ENCODE measurements at places on chromosomes 7 and 10. TPM values are rescaled to one million over a fixed set of nuclear protein-coding genes. Genes with fewer than 3 reads are reported as not detected.

DNA sequence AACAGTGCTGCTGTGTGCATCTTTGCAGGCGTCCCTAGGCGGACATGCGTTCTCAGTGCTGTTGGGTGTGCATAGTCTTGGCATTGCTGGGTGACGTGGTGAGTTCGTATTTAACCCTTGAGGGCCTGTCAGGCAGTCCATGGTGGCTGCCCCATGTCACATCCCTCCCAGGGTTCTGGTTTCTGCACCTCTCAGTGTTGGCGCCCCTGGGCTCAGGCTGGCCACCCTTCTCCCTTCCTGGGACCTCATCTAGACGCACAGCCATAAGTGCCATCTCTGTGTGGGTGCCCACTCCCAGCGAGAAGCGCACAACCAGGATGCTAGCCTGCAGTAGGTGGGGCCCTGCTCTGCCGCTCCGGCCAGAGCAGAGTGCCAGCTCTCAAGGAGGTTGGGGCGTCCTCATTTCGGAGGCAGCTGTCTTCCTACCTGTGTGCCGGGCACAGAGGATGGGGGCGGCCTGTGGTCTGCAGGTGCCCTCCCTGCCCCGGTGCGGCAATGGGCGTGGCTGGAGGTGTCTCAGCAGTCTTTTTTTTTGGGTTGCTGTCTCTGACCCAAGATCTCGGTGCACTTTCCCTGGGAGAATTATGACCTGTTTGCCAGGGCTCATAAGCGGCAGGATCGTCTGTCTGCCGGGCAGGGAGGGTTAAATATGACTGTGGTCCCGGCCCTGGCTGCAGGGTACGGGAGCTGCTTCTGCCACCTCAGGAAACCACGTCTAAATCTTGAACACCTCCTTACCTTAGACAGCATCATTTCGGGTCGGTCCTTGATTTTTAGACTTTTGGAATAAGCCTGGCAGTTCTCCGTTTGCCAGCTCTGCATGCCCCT is 6.5 kb downstream of the INPP5A start:
- DNase-seq, result peak; percentile 51

DNA sequence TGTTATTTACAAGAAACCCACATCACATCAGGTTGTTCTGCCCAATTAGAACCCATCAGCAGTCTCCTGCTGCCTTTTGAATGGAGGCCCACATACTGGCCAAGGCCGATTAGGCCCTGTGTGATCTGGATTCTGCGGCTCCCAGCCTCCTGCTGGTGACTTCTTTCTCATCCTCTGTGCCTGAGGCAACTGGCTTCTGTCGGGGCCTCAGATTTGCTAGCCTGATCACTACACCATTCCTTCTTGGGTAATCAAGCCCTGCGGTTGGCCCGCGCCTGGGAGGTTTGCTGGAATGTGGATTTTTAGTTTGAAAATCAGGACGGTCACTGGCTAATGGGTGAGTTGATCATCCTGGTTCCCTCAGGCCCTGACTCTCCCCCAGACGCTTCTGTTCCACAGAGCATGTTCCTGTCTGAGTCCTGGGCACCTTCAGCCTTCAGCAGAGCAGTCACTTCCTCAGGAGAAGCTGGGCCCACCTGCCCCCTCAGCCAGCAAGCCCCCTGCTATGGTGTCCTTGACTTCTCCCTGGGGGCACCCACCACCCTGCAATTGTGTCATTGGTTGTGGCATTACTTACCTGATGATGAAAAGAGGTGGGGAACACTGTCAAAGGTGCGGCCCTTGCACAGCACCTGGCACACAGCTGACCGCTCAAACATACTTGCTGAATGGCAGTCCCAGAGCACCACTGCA is 207.6 kb downstream of the PHTF2 start:
- DNase-seq, result no peak

- no peak for DNase-seq
Measured at GRCh38 chr7:158399762-158400161, 187.9 kb downstream of the PTPRN2 start.

DNA sequence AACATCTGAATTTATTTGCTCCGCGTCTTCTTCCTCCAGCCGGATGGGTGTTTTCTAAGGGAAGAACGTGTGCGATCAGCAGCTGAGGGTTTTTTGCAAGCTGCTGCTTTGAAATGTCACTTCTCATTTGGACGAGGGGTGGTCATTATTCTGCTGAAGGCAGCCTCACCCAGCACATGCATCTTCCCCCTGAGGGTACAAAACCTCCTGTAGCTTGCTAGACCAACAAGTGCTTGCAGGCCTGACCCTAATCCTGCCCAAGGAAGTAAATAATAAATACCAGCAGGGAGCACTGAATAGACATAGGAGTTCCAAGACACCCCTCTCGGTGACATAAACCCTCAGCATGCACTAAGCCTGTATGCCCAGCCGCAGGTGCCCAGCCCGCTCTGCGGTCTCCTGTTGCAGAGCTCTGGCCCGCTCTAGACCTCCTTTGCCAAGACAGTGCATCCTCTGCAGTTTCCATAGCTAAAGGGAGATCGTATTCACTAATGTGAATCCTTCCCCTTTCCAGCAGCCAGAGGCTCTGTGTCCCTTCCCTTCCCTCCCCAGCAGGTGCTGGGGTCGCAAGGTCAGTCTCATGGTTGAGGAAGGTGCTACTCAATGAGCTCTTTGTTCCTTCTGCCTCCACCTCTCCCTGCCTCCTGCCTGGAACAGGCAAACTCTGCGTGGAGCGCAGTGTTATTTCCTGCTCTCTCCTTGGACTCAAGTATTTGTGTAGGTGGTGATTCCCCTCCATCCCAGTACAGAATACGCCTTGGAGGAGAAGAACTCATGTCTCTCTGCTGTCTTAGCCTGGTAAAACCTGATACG is 36.6 kb downstream of the SBDS start:
- DNase-seq, result no peak

LGI1 gene
- total RNA-seq, result 19.8 TPM

DNA sequence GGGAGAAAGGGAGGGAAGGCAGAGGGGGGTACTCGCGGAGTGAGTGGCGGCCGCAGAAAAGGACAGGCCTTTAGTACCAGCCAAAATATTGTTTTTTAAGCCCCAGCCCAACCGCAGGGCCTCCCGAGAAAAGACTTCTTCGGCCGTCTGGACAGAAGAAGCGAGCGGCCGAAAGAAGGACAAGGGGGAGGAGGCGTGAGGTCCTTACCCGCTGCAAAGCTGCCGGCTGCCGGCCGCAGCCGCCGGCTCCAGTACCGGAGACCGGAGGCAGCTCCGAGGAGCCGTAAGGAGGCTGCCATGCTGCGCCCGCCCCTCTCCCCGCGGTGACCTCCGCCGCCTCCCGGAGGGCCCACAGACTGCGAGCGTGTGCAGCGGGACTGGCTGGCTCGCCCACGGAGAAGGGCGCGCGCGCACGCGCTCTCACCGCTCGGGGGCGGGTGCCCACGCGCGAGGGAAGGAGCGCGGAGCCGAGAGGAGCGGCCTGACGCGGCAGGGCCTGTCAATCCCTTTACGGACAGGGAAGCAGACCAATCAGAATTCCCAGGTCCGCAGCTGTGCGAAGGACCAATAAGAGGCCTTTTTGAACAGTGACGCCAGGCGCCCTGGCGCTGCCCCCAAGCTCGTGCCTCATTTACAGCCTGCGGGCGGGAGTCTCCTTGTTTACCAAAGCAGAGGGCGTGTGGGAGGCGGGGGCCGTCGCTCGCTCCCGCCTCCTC is at the start of gene HIBADH:
HIBADH (minus strand) TSS at position 394 of the 716 bp plus-strand sequence; CDS start at position 299, 95 bp downstream.
- peak; percentile 98 for DNase-seq

- no peak for DNase-seq
Measured at GRCh38 chr10:11699550-11700097, 42.6 kb upstream of the ECHDC3 start.

LRRD1 gene
- total RNA-seq, result not detected

- DNase-seq, result no peak
Measured at GRCh38 chr7:81740403-81740802, 29.4 kb downstream of the HGF start.

DNA sequence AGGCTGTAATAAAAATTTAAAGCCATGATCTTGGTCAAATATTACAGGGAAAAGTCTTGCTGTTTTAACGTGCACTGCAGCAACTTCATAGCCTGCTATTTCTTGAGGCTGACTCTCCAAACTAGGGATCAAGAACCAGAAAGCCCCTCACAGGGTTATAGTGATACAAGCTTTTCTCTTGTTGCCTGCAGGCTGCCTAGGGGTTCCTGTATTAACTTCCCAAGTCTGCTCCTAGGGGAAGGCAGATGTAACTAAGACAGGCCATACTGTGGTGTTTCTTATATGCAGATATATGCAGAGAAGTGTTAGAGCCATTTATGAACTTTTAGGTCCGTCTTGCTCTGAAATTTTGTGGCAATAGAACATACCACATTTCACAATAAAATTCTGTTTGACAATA is 175.7 kb downstream of the FOXP2 start:
- DNase-seq, result no peak

GRCh38 chr10:16904049-16904448 is 86.8 kb upstream of the RSU1 start:
- DNase-seq, result no peak

DNA sequence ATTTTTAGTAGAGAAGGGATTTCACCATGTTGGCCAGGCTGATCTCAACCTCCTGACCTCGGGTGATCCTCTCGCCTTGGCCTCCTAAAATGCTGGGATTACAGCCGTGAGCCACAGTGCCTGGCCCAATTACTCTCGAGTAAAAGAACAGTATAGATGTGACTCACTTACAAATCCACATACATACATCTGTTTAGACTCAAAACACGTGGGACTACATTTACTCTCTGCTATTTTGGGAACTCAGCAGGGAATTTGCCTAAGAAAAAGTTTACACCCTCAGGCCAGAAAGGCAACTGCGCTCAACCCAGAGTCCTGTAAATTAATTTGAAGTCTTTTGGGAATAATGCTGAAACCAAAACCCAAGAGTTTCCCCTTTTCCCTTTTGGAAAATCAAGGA is 289.7 kb downstream of the KLF6 start:
- DNase-seq, result no peak

DNA sequence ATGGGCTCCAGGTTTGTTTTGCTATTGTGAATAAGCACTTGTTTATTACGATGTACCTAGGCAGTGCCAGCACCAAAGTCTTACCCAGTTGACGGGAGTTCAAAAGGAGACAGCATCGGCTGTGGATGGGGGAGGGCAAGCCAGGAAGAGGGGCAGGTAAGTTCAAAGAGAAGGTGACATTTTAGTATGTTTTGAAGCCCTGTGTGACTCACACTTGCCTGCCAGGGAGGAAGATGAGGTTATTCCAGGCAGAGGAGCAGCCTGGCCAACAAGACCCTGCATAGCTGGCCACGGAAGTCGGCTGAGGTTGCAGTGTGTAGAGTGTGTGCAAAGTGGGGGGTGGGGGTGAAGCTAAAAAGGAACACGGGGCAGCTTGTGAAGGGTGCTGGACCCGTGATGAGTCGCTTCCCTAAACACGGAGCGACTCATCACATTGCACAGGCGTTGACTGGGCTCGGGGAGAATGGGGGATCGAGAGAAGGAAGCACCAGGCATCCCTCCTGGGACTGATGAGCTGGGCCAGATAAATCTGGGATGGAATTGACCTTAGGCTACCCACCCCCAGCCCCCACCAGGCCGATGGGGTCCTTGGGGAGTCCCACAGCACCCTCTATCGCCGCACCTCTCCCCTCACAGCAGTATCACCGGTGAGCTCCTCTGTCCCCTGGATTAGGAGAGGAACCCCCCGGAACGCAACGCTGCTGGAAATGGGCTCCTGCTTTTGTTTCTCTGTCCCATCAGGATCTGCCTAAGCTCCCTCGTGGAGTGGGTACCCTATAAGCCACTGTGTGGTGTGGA is 97.9 kb upstream of the IKZF1 start:
- no peak for DNase-seq

DNA sequence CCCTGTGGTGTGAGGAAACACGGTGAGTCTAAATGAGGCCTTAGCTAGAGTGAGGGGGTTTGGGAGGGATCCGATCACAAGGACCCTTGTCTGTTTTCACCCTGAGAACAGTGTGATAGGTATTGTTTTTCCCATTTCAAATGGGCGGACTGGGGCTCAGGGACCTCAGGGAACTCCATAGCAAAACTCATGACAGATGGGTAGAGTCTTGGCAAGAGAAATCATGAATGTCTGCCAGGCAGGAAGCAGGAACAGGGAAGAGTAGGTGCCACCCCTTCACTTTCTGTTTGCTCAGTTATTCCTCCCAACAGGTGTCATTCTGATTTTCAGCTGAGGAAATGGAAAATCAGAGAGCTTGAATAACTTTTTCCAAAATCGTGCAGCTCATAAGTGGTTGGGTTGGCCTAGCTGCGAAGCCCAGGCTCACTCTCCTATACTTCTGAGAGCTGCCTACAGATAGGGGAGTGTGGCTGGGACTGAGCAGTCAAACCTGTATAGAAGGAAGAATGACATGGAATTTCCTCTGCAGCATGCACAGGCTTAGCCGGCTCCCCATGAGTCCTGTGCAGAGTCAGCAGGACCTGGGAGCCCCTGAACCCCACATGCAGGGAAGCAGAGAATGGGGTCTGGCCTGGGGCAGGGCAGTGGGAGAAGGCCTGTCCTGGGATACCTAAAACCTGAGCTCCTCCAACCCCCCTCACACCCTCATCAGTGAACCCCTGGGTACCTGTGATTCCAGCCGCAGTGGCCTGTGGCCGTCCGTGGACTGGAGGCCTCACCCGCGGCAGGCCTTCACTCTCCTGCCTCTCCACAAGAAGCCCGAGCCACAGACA is 17.6 kb upstream of the C10orf105 start:
- no peak for DNase-seq

DNA sequence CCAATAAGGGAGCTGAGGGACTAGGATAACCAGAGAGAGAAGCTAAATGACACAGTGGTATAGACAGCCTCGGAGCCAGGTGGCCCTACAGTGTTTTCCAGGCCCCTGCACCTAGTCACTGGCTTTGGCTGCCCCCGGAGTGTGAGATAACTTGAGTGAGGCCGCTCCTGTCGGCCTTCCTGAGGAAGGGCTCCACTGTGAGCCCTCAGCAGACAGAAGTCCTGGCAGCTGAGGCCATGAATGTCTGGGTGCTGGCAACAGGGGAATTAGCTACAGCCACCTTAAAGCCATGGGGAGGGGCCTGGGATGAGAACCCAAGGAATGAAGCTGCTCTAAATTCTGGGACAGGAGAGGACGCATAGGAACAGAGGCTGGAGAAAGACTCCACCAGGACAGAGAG is 4.6 kb upstream of the GDF10 start:
- peak; percentile 28 for DNase-seq

- no peak for DNase-seq
Measured at GRCh38 chr7:130397051-130397757, 16.9 kb downstream of the CPA1 start.

DNA sequence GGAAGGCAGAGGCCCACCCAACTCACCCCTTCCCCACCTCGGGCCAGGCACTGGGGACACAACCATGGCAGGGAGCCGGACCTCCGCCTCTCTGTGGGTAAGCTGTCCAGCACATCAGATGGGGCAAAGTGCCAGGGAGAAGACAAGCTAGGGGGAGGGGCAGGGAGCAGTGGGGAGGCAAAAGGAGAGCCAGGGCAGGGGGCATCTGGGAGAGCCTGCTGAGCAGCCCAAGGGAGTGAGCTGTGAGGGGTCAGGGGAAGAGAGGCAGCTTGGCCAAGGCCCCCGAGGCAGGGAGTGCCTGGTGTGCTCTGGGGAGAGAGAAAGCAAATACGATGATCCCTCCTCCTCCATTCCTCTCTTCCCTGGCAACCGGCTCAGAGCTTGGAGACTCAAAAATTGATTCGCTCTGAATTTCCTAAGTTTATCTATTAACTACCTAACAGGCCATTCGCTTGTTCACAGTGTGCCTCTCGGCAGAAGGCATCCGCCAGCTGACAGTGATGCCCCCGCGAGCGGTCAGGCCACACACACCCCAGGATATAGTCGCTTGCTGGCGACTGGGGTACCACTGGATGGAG is 4.5 kb downstream of the CAMK2B start:
- no peak for DNase-seq

WEE2 gene
- not detected for total RNA-seq

GRCh38 chr7:99000196-99000903 is 122.0 kb downstream of the TRRAP start:
- DNase-seq, result no peak

GRCh38 chr7:35032166-35032565 is 5.1 kb downstream of the DPY19L1 start:
- no peak for DNase-seq

ADRB1 gene
- 0.76 TPM for total RNA-seq

Data from sciatic nerve (tissue), 2 donors.